Uterus (tissue), 4 donors: ENCODE measurements at places on chromosomes 5 and 9. TPM values are rescaled to one million over a fixed set of nuclear protein-coding genes. Genes with fewer than 3 reads are reported as not detected.

DNA sequence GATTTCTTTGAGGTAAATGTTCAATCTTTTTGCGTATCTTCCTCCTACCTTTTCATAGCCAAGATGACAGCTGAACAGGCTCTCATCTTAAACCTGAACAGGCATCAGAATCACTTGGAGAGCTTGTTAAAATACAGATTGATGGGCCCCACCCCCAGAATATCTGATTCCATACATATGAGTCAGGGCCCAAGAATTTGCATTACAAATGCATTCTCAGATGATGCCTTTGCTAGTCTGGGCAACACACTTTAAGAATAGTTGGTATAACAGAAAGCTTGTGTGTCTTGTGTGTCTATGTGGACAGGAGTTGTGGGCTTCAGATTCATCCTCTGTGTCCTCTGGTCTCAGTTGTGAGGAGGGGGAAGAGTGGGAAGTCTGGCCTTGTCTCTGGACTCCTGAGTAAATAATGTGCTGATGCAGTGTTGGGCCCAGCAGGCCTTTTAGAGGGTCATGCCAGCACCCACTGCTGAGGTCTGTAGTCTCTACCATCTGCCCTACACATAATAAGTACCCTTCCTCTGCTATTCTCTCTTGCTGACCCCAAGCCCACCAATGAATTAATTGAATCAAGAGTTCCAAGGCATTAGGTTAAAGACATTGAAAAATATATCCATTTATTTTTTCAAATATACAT is 43.1 kb downstream of the PTCD2 start:
- no peak for DNase-seq

Gene NUTM2G
- total RNA-seq: not detected

GRCh38 chr5:78696637-78697036 is 48.1 kb upstream of the LHFPL2 start:
- no peak for DNase-seq

- DNase-seq: no peak
Measured at GRCh38 chr5:158039441-158039840, 180.5 kb upstream of the CLINT1 start.

- no peak for DNase-seq
Measured at GRCh38 chr5:77241444-77241843, 31.0 kb downstream of the PDE8B start.

- no peak for DNase-seq
Measured at GRCh38 chr5:9351546-9351945, 194.3 kb downstream of the SEMA5A start.

GRCh38 chr5:9852671-9853070 is 222.5 kb upstream of the TAS2R1 start:
- DNase-seq: no peak

- DNase-seq: no peak
Measured at GRCh38 chr5:58153255-58153654, 306.6 kb downstream of the PLK2 start.

DNA sequence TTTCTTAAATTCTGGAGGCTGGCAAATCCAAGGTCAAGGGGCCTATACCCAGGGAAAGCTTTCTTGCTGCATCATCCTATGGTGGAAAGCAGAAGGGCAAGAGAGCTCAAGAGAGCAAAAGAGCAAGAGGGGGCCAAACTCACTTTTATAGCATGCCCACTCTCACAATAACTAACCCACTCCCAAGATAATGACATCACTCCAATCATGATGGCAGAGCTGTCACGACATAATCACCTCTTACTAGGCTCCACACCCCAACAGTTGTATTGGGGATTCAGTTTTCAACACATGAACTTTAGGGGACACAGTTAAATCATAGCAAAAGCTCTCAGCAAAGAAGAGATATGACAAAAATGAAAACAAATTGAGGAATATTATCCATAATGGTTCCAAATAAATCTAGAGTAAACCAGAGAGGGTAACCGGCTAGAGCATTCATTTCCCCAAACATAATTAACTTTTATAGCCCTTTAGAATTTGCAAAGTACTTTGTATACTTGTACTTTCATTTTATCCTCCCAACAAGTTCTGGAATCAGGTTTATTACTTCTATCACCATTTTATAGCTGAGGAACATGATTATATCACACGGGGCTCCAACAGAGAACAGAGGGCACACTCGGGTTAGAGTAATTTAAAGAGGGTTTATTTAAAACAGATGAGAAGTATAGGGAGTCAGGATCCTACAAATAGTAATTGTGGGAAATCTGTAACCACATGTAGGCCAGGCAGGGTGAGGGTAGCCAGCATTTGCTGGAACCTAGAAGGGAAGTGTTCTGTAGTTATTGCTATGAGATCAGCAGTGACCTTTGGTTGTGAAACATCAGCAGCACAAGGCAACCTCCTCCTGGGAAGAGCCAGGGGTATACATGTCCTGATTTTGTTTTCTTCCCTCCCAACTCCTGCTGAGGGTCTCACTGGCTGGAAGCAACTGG is 7.2 kb upstream of the TARS1 start:
- no peak for DNase-seq

DNA sequence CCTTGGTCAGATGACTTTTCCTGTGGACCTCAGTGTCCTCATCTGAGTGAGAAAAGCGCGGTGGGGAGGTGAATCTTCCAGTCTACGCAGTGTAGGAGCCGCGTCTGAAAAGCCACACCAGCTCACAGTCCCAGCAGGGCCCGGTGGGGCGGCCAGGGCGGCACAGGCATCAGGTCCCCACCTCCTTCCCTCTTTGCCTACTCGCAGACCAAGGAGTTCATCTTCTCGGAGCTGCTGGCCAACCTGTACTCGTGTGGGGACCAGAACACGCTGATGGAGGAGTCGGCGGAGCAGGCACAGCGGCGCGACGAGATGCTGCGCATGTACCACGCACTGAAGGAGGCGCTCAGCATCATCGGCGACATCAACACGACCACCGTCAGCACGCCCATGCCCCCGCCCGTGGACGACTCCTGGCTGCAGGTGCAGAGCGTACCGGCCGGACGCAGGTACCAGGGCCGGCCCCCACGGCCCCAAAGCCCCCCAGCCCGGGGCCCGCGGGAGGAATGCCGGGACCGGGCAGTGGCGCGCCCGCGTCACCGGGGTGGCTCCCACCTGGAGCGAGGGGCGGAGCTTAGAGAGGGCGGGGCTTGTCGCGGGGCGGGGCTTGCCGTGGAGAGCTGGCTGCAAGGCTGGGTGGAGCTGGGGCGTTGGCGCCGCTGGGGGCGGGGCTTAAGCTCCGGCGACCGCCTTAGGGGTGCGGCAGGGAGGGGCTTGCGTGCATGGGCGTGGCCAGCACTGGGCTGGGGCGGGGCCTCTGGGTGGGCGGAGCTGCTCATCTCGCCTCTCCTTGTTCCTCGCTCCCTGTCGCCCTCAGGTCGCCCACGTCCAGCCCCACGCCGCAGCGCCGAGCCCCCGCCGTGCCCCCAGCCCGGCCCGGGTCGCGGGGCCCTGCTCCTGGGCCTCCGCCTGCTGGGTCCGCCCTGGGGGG is 25.6 kb downstream of the GOLGA2 start:
- peak; percentile 65 for DNase-seq

DNA sequence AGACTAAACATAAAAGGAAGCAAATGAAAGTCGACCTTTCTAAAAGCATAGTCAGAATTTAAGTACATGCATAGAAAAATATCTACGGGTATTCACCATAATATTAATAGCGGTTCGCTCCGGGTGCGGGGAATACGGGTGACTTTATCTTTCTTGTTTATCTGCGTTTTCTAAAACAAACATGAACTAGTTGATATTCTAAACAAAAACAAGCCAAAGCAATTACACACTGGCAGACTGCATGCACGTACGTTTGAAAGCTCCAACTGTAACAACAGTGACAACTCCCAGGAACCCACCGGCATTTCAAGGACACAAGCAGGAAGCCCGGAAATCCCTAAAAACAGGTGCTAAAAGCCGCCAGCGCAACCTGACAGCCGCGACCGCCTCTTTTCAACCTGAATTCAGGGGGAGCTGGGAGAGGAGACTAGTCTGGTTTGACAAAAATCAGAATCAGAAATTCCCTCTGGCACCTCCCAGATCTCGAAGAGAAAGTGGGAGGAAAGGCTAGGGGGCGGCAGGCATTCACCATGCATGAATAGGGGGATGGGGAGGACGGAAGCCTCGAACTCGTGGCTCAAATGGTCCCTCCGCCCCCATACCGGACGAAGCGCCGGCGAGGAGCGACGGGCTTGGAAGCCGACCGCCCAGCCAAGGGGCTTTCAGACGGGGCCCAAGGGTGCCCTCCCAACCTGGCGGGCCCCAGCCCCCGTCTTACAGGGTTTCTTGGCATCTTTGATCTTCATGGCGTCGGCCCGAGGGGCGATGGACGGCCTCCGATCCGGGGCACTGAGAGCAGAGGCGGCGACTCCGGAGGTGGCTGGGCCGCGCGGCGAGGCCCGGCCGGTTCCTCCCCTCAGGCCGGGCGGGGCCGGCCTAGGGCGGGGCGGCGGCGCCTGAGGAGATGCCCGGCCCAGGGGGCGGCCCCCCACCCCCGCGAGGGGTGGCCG is at the start of gene PANK3:
Gene PANK3, minus strand, starts transcription at position 831 of the 950 bp plus-strand sequence. Its CDS starts 85 bp downstream, at position 746.
- DNase-seq: no peak

DNA sequence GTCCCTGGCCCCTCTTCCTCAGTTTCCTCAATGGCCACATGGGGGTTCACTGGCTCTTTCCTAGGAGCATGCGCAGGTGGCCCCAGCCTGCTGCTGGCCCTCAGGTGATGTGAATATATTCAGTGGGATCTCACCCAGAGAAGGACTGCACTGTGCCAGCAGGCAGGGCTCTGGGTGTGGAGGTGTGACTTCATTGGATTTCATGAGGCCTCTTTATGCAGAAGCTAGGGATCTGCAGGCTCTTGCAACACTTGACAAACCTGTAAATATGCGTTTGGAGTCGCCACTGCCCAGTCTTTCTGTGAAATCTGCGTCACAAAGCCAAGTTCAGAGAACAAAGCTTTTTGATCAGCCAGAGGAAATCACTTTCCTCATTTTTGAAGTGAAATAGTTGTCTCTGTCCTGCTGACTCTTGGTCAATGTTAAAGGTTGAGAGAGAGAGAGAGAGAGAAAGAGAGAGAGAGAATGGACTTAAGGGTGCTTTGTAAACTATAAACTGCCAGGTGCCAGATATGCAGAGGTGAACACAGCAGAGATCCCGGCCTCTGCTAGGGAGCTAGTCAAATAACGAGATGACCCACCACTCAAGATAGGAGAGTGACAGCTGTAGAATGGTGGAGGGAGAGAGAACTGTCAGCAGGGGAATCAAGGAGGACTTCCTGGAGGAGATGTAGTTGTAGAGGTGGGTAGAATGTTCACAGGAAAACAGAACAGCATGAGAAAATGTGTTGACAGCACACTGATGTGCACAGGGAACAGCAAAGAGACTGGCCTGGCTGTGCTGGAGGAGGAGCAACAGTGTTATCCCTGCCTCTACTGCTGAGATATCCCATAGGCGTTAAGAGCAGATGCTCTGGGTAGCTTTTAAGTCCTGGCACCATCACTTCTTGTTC is 167.0 kb upstream of the ZNF618 start:
- no peak for DNase-seq

Gene CDHR2
- total RNA-seq: 0.35 TPM

DNA sequence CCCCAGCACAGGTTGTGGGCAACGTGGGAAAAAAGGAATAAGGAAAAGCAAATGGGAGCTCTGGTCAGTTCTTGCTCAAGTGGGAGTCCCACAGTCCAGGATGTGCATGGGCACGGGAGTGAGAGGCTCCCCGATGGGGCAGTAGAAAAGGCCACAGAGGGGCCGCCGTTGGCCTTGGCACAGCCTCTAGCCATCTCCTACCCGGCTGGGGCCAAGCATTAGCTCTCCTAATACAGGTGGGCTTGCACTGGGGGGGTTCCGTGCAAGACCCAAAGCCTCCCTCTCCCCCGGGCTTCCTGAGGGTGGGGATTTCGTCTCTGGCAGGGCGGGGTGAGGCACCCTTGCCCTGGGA is 212.2 kb upstream of the MVB12B start:
- DNase-seq: no peak

DNA sequence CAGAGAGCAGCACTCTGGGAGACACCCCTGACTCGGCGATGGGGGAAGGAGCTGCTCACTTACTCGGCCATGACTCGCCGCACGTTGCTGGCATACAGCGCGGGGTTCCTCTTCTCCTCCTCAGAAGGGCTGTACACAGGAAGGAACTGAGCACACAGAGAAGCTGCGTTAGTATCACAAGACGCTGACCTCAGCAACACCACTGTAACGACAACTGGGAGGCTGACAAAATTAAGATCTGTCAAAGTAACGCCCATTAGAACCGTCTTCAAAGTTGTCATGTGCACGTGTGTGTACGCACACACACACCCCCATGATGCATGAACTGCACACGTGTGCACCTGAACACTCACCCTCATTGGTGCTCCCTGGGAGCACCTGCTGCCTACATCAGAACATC is 32.1 kb upstream of the SLC6A3 start:
- no peak for DNase-seq

Gene POLE3
- total RNA-seq: 6.5 TPM

Gene FBN2
- 1.2 TPM for total RNA-seq

GRCh38 chr5:173846929-173847501 is 41.1 kb upstream of the CPEB4 start:
- no peak for DNase-seq
